Transverse colon (tissue), 4 donors: ENCODE measurements at places on chromosomes 5 and 9. TPM values are rescaled to one million over a fixed set of nuclear protein-coding genes. Genes with fewer than 3 reads are reported as not detected.

The LCN9 gene
- not detected for total RNA-seq

The SLC36A2 gene
- not detected for total RNA-seq

The OLFML2A gene
- total RNA-seq: 9.4 TPM

The MRNIP gene
- total RNA-seq: 34.1 TPM

The PCDHA9 gene
- total RNA-seq: 1.00 TPM

The ECSCR gene
- total RNA-seq: 4.8 TPM

The SPACA9 gene
- total RNA-seq: 9.0 TPM

The ENHO gene
- 1.7 TPM for total RNA-seq

The CNOT8 gene
- 64.3 TPM for total RNA-seq

The TAF11L10 gene
- not detected for total RNA-seq

The SLC25A48 gene
- 1.8 TPM for total RNA-seq
